ENCODE measurements at places on chromosomes 2 and 18.

- no peak for DNase-seq
Measured at GRCh38 chr2:46050489-46050888, 246.7 kb upstream of the EPAS1 start.

DNA sequence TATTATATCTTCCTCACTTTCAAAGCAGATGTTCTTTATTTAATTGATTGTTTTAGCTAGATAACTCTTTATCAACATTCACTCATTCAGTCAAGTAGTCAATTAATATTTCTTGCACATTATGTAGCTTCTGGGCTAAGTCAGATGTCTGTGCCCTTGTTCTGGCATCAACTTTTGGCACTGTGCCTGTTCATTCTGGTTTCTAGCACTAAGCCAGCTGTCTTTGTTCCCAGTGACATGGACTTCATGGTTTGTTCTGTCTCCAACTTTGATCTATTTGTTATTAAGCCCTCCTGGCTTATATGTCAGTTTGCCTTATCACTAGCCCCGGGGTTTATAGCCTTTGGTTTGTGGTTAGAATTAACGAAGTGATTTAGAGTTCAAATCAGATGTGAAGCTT, 247.9 kb upstream of the SYT4 start:
- DNase-seq = no peak

DNA sequence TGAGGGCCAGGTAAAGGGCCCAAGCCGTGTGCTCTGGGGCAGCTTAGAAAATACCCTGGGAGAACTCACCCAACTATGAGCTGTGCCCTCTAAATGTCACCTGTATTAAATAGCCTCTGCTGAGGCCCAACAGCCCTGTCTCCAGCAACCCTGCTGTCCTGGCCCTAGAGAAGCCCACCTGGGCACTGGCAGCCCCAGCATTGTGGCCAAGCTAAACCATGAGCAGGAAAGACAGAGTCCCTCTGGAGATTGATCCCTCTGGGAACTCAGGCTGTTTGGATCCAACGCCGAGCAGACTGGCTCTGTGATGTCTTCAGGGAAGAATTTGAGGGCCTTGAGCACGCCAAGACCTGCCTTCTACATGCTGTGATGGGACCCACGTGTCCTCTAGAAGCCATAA, 126.5 kb downstream of the TTC32 start:
- no peak for DNase-seq

- peak; percentile 46 for DNase-seq
Measured at GRCh38 chr18:43571078-43571689, 293.9 kb upstream of the SYT4 start.

- DNase-seq = no peak
Measured at GRCh38 chr2:62402156-62402555, 103.8 kb downstream of the TMEM17 start.

DNA sequence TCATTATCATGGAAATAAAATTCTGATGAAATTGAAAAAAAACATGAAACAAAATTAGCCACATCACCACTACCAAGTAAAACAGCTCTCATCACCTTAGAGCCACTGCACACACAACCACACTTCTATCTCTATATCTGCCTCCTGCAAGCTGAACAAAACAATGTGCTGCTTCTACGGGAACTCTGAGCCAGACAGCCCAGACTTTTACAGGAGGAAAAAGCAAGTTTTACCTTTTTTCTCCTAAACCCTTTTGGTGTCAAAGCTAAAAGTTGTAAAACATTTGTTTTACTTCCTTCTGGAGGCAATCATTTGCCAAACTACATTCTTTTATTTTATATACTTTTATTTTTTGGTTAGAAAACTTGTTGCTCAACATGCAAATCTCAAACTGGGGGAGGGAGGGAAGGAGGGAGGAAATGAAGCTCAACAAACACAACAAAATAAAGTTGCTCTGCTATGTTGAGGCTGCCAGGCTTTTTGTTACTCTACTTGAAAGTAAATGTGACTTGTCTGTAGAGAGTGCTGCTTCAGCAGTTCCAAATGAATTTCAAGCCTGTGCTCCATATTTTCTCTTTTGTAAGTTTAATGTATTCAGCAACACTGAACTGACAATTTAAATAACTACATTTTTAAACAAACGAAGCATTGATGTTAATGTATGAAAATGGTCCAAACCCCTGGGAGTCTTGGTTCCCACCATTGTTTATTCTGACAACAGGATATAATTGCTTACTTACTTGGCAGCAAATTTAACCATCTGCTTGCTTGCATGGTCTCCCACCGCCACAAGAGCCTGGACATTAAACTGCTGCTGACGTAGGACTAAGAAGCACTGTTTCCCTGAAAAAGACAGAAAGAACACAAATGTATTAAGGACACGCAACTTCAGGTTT, 24.5 kb downstream of the DARS1 start:
- peak; percentile 42 for DNase-seq

GRCh38 chr2:116586328-116586689, 1228.2 kb upstream of the DDX18 start:
- DNase-seq = no peak

- DNase-seq = no peak
Measured at GRCh38 chr2:231554748-231555545, 24.7 kb upstream of the NMUR1 start.

GRCh38 chr2:32824070-32824809, 122.5 kb upstream of the LTBP1 start:
- no peak for DNase-seq
